ENCODE measurements at places on chromosomes 7 and 10.

DNA sequence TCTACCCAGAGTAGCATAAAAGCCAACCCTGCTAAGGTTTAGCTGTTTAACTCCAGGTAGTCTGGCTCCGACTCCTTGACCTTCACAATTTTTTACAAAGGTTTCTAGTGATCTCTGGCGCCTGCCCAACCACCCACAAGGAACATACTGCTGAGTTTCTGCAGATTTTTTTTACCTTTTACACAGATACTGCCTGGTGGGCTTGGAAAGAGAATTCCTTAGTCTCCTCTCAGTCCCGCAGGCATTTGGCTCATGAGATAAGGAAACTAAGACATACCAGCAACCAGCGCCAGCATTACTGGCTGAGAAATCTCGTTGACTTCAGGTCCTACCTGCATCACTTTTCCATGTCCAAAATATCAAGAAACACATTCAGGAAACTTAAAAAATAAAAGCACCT, 51.1 kb upstream of the LYZL1 start:
- DNase-seq = no peak

DNA sequence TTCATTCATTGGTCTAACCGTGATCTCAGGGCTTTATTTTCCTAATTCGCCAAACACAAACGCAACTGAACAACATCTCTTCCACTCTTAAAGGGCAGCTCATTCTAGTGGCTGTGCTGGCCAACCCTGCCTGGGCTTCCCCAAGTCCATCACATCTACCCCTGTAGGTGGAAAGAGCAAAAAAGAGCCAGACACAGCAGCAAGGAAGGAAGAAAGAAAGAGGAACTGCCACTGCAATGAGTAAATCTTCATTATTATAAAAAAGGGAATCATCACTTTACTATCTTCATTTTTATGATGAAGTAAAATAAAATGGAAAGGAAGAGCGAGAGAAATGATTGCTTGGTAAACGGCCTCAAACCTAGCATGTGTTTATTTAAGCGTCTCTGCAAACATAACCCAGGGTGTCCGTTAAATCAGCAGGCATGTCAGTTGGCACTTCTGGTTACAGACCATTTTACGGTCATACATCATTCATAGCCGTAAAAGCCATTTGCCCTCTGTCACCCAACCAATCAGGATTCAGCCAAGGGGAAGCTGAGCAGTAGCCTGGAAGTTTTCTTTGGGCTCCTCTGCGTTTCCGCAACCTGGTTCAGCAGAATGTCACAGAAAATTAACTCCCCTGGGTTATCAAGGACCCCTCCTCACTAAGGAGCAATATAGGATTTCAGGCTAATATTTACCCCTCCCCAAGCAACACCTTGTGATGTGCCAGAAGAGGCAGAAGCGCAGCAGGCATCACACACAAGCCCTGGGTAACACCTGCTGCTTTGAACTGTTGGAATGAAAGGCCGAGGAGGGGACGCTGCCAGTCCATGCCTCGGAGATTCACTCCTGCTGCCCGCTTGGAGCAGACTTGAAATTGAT, 234.0 kb downstream of the SNX10 start:
- DNase-seq = no peak

DNA sequence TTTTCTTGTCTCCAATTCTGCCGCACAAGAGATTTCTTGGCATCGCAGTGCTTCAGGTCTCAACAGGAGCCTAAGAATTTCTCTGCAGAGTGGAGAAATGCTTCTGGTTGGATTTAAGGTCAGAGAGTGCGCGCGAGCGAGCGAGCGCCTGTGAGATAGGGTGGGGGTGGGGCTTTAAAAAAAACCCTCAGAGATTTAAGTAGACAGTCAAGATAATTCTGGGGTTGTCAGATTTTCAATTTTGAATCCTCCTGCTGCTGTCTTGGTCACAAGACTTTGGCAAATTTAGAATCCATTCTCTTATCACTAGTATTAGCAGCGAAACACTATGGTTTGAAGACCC, 49.7 kb downstream of the CPEB3 start:
- no peak for DNase-seq

DNA sequence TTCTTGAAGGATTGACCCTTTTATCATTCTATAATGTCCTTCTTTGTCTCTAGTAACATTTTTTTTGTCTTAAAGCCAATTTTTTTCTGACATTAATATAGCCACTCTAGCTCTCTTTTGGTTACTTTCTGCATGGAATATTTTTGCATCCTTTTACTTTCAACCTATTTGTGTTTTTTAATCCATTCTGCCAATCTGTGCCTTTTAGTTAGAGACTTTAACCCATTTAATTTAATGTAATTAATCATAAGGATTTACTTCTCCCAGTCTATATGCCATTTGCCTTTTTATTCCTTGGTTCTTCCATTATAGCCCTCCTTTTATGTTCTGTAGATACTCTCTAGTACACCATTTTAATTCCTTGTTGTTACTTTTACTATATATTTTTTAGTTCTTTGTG, 32.7 kb upstream of the RABGEF1 start:
- no peak for DNase-seq

- DNase-seq = no peak
Measured at GRCh38 chr10:78634389-78634815, 434.4 kb upstream of the ZMIZ1 start.
